ENCODE measurements at places on chromosomes 5 and 9.

DNA sequence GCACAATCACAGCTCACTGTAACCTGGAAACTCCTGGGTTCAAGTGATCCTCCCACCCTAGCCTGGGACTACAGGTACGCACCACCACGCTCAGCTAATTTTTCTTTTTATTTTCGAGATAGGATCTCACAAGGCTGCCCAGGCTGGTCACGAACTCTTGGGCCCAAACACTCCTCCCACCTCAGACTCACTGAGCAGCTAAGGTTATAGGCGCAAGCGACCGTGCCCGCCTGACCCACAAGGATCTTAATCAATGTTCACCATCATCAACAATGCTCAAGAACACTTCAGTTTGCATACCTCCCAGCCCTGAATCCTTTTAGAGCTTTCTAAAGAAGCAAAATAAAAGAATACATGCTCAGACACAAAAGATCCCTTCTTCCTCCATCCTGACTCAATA, 13.2 kb downstream of the ETF1 start:
- no peak for DNase-seq

GRCh38 chr9:127353882-127354281, 43.1 kb upstream of the SLC2A8 start:
- DNase-seq: no peak

- no peak for DNase-seq
Observed at GRCh38 chr5:117568622-117569021, 994.0 kb upstream of the SEMA6A start.

- DNase-seq: peak; percentile 72
Observed at GRCh38 chr5:126780165-126780827, 3.4 kb downstream of the LMNB1 start.

GRCh38 chr9:99822109-99822805, 572 bp downstream of the NR4A3 start:
- peak; percentile 34 for DNase-seq

GRCh38 chr9:70257502-70257901, 1.3 kb upstream of the SMC5 start:
- DNase-seq: no peak

DNA sequence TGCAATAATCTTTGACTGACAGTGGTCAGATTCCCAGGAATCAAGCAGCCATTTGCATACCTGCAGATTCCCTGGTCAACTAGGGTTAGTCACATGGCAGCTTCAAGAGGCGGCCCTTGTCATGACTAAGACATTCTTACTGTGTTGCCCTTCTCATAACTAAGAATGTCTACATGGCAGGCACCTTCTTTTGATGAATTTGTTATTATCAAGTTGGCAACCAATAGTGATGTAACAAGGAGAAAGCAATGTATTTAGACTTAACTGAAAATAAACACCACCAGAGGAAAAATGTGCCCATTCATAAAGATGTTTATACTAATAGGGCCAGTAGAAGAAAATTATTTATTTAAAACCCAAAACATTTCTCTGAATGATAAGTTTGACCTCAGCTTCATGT, 215.6 kb downstream of the TLE1 start:
- no peak for DNase-seq

DNA sequence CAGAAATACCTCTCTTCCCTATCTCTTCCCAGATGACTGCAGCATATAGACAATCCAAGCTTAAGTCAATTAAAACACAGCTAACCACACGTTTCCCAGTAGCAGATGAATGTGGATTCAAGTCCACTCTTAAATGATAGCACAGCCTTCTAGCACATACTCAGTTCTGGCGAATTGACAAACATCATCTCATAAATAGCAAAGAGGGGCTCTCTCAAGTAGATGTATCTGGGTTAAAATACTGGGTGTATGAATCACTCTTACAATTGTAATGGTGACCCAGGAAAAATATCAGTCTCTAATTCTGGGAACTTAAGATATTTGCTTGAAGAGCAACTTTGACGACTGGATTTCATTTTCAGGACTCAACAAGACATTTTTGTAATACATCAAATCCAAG, 67.0 kb upstream of the HAPLN1 start:
- DNase-seq: no peak

- no peak for DNase-seq
Observed at GRCh38 chr9:124293718-124294506, 36.2 kb downstream of the NEK6 start.

DNA sequence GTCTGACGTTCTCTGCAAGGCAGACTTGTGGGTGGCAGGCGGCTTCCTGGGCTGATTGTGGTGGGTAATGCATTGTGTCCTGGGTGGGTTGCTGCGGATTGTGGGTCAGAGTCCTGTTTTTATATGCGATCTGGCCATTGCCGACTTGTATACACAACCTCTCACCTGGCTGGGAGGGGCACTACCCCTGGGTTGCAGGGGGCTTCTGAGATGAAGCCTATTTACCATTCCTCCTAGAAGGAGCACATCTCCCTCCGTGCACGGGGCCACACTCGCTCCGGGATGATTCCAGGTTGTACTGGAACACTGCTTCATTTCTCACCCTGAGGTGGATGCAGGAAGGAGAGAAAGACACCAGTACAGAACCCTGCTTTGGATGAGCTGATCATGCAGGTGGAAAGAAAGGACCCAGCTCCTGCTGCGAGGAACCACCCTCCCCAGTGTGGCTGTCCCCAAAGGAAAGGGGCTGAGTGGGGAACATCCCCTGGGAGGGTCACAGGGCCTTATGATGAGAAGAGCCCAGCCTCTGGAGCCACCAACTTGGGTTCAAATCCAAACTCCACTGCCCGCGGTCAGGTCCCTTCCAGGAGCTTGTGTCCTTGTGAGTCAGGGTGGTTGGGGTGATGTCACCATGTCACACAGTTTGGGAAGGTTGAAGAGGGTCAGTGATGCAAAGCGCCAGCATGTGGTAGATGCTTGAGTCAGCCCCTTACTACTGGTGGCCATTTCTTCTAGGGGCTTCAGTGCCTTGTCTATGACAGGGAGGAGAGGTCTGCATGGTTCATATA, 151.8 kb upstream of the COL5A1 start:
- no peak for DNase-seq

DNA sequence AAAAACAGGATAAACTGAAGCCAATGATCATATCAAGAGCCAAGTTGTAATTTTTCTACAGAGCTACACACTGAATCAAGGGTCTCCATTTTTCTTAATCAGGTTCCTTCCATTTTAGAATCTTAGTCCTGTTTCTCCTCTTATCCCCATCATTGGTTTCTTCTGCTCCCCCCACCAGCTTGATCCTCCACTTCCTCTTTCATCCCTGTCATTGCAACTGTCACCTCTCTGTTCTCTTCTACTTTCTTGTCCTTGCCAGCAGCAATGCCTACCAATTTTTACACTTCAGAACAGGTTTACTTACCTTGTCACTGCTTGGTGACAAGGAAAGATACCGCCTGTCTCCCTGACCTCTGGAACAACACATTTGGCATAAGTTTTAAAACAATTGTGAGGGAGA, 97.3 kb downstream of the CFAP90 start:
- DNase-seq: no peak

GRCh38 chr5:947626-948471, 55.2 kb downstream of the TRIP13 start:
- no peak for DNase-seq
